ENCODE measurements at places on chromosomes 2 and 18.

GRCh38 chr2:169360984-169361705 is 1.2 kb downstream of the LRP2 start:
- no peak for DNase-seq

DNA sequence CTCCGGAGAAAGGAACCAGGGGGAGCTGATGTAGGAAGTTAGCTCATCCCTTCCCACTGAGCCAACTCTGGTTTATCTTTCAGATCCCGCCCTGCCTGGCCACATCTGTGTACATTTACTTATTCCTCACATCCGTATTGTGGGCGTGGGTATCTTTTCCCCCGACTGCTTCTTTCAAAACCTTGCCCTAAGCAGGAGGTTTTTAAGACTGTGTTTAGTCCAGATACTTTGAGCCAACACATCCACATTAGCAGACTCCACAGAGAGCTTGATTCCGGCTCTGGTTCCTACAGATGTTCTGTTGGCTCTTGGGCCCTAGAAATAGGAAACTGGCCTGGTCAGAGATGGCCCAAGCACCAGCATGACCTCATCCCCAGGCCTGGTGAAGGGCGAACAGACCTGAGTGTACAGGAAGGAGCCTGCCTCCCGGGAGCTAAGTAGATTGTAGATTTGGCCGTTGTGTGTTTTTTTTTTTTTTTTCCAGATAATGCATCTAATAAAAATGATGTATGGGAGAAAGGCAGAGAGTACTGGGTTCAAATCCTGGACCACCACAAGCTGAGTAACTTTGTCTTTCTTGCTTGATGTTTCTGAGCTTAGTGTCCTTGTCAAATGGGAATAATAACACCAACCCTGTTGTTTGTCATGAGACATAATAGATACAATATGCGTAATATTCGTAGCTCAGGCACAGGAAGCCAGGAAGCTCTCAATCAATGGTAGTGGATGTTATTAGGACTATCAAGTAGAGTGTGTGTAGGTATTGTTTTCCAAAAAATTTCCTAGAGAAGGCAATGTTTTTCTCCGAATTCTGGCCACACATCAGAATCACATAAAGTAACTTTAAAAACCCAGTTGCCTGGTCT is 92.3 kb downstream of the PRKCE start:
- no peak for DNase-seq

DNA sequence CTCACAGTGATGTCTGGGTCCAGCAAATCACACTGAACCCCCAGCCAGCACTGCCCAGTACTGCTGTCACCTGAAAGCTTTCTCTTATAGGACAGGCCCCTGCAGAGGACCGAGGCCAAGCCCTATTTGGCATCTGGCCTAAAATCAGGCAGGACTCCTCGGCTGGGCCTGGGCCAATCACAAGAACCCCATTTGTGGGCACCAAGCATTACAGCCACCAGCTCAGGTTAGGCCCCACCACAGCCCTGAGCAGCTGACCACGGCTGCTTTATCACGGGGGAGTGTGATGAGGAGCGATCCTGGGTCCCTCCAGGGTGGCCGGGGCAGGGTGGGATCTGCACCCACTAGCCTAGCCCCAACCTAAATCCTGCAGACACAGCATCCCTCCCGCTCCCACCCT is 8.2 kb downstream of the BIN1 start:
- no peak for DNase-seq

DNA sequence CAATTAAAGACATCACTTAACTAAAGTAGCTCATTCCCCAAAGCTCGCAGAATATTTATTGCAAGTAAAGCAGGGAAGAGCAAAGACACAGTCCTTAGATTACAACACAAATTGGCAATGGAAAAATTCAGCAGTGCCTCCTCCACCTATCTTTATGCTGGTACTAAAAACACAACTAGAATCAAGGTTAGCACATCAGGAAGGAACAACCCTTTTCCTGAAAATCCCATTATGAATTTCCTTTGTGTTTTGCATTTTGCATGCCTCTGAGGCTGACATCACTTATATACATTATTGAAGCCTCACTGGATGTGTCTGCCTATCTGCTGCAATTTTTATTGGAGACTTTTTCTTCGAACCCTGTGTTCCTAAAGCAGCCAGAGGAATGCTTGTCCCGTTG is 193.8 kb upstream of the STK17B start:
- DNase-seq = no peak

DNA sequence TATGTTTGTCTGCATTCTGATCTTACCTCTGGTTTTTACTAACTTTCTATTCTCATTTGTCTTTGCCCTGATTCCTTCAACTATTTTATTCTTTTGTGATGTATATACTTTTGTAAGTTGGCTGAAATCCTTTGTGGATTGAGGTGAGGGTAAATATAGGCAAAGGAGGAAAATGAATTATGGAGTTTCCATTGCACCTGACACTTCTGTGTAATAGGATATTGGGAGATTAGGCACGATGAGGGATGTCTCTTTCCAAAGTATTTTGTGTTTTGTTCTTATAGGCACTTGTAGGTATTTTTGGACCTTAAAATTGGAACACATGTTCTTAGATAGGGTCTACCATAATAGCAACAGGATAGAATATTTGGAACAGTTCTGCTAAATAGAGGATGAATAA is 76.4 kb downstream of the HRH4 start:
- DNase-seq = no peak

DNA sequence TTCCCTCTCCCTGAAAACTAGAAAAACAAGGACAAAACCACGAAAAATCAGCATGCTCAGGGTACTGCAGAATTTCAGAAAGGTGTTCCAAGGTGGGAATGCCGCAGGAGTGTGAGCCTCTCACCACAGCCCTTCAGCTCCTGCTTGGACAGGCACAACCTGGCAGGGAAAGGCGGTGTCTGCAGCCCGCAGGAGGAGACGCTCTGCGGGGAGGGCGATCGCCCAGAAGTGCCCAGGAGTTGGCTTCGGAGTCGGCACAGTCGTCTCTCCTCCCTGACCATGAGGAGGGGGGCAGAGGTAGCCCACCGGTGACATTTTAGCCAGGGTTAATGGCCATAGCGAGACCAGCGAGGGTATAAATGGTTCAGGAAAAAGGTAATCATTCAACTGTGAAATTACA is 57.2 kb downstream of the TMEM18 start:
- DNase-seq = no peak

DNA sequence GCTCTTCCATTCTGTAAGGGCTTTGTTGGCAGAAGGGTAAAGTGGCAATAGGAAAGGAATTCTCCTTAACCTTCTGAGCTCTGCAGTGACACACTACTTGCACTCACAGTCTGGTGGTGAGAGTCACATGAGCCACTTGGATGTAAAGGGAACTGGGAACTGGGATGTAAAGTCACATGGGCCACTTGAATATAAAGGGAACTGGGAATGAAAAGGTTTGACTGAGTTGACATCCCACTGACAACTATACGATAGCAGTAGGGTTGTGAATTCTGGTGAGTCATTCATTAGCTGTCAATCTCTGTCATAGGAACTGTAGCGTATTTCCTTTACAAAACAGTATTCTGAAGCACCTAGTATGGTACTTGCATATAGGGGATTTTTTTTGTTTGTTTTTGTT is 5.5 kb downstream of the RPE start:
- no peak for DNase-seq

GRCh38 chr2:39468579-39469451 is 31.7 kb upstream of the MAP4K3 start:
- DNase-seq = no peak

GRCh38 chr2:181152701-181153100 is 172.3 kb downstream of the UBE2E3 start:
- no peak for DNase-seq

DNA sequence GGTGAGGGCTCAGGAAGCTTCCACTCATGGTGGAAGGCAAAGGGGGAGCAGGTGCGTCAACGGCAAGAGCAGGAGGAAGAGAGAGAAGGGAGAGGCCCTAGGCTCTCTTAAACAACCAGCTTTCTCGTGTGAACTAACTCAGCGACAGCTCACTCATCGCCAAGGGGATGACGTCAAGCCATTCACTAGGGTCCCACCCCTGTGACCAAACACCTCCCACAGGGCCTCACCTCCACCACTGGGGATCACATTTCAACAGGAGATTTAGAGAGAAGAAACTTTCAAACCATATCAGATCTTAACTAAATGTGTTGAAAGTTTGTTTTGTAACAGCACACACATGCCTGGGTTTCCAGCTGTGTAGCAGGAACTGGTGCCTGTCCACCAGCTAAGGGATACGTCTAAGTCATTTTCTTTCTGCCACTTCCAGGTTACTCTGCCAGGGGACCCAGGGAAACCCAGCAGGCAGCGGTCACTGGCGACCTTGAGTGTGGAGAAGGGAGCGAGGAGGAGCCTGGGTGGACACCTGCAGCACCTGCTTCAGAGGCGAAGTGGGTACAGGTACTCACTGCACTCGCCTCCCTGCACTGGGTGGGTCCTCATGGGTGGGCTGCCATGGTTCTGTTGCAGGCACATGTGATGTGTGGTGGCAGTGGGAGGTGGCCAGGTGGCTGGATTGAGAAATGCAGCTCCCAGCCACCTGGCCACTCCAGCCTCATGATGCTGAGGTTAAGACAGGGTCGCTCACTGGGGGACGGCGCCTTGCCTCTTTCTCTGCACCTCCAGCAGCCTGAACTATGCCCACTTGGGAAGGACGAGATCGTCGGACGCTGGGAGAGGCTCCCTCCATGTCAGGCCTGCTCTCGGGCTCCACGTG is 8.4 kb upstream of the GPC1 start:
- no peak for DNase-seq

- DNase-seq = no peak
Observed at GRCh38 chr2:69603146-69603743, 40.3 kb downstream of the AAK1 start.

- no peak for DNase-seq
Observed at GRCh38 chr2:168521053-168521741, 65.1 kb downstream of the CERS6 start.

DNA sequence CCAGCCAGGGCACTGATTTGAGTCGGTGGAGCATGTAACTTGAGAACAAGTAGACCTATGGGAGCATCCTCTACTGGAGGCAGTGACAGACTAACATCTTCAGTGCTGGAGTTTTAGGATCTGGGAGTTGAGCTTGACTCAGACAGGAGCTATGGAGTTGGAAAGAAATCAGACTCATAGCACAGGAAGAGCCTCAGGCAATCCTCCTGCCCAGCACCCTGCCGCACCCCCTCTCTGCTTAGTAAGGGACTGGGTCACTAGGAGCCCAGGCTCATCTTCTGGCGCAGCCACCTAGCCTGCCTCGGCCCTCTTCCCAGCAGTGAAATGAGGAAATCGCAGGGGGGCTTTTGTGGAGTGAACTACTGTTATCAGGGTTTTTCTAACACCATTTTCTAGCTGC is 3.6 kb downstream of the ARID5A start:
- DNase-seq = no peak

- no peak for DNase-seq
Observed at GRCh38 chr2:187995556-187995955, 296.1 kb upstream of the GULP1 start.

GRCh38 chr2:100629309-100629708 is 66.5 kb downstream of the PDCL3 start:
- no peak for DNase-seq
